Activated effector memory CD4-positive, alpha-beta T cell treated with anti-CD3 and anti-CD28 coated beads, Interleukin-2, amount 50 U/mL, for 16 hours (primary cell): ENCODE measurements at places on chromosomes 12 and 14.

GRCh38 chr12:92462049-92462448, 240.7 kb upstream of the PLEKHG7 start:
- no peak for DNase-seq

GRCh38 chr14:75249251-75249957, 29.2 kb upstream of the FOS start:
- peak; percentile 92 for DNase-seq

GRCh38 chr14:61805451-61805850, 43.2 kb downstream of the SNAPC1 start:
- DNase-seq = no peak

DNA sequence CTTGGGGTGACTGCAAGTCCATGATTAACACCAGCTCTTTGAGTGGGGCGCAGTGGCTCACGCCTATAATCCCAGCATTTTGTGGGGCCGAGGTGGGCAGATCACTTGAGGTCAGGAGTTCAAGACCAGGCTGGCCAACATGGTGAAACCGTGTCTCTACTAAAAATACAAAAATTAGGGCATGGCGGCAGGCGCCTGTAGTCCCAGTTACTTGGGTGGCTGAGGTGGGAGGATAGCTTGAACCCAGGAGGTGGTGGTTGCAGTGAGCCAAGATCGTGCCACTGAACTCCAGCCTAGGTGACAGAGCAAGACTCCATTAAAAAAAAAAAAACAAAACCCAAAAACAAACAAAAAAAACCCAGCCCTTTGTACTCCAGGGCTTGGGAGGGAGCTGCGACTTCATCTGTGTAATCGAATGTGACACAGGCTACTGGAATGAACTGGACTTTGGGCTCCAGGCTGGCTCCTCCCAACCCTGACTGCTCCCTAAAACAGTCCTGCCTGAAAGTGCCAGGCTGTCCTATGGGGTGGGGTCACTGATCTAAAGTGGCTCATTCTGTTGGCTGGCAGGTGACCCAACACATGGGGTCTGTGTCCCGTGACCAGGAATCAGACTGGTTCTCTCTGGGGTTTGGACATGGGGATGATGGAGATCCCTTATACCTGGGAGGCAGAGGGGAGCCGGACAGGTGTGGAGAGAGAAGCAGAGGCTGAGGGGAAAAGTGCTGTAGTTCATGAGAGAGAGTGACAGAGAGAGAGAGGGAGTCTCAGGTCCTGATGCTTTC, 9.3 kb upstream of the C12orf43 start:
- no peak for DNase-seq

GRCh38 chr12:123937707-123938591, 34.7 kb downstream of the CCDC92 start:
- DNase-seq = peak; percentile 70

GRCh38 chr12:29781705-29782266, 2.0 kb downstream of the TMTC1 start:
- DNase-seq = no peak

- DNase-seq = no peak
Observed at GRCh38 chr12:61781021-61781581, 479.1 kb upstream of the USP15 start.

DNA sequence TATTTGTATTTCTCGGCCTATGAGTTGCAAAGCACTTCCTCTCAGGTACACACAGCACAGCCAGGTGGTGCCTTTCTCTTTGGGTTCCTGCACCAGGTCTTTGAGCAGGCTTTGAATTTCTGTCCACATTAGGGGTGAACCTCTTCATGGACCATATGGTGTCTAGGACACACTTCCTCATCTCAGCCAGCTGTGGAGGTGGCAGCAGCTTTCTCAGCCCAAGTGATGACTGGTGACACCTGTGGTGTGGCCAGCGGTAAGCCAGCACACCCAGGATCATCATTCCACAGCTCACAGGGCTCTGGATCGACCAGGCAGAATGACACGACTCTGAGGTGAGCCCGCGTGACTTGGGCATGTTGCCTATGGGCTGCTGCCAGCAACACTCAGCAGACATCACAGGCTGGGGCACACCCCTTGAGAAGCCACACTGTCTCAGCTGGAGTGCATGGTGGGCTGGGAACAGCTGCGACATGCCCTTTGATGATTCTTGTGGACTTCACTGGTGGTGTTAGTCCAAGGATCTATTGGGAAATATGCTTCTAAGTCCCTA, 36.8 kb downstream of the SLC5A8 start:
- DNase-seq = no peak

DNA sequence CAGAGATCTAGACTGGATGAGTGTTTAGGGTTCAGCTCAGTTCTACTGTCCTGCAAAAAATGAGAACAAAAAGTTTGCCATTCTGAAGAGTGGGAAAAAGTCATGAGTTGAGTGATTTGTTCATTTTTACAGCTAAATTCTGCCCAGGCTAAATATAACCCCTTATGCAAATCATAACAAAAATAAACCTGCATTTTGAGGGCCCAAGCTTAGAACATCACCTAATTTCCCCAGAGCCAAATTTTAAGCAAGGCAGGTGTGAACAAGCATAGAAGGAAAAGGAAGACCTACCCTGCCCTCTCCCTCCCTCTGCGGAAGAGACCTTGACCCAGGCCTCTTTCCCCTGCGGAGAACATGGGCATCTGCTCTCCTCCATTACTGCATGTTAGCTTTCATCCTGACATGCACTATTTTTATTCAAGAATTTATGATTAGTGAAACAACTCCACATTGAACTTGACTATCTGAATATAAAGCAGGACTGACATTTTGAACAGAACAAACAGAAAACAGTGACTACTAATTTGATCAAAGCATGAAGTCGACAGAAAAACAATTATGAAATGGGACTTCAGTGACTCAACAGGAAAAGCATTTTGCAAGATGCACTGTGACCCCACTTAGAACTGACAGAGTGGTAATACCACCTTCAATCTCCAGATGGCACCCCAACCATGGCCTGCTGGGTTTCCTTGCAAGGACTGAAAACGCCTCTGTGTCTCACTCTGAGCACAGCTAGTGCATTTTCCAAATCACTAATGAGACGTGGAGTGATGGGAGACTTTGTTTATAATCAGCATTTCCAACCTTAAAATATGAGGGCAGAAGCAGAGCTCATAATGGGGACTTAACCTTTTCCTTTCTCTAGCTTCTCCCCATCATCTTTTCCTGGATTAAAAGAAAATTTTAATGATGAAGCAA, 30.9 kb upstream of the SELPLG start:
- peak; percentile 91 for DNase-seq

GRCh38 chr14:68212361-68212760, 392.8 kb downstream of the RAD51B start:
- no peak for DNase-seq

DNA sequence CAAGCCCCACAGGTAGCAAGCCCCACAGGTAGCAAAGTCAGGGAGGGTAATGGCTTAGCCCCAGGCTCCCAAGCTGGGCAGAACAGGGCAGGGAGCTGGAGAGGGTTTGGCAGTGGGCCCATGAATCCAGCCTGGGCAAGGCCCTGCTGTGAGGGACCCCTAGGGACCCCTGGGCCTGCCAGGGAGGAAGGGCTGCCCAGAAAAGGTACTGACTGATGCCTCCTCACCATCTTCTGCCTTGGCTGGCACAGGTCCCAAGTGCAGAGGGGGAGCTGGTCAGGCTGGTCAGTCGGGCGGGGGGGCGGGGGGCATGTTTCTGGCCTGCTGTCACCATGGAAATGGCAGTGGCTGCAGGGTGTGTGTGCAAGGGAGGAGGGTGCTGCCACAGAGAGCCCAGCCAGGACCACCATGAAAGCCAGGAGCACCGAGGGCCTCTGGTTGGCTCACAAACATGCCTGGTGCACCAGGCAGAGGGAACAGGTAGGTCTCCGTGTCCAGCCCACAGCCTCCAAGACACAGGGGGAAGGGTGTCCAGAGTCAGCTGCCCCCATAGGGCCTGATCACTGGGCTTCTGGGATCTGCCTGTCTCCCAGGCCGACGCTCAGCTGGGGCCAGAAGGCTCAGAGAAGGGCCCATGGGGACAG, 1.5 kb upstream of the CRIP2 start:
- DNase-seq = no peak

DNA sequence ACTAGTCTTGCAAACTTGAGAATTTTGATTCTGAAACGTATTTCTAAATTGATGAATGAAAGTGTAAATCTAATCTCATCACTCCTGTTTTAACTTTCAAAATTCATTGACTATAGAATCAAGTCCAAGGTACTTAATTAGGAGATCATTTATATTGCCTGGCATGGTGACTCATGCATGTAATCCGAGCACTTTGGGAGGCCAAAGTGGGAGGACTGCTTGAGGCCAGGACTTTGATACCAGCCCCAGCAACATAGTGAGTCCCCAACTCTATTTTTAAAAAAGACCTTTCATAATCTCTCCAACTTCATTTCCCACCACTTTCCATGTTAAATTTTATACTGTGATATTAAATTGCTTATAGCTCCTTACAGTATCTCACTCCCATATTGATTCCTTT, 3.0 kb upstream of the MIPOL1 start:
- no peak for DNase-seq

DNA sequence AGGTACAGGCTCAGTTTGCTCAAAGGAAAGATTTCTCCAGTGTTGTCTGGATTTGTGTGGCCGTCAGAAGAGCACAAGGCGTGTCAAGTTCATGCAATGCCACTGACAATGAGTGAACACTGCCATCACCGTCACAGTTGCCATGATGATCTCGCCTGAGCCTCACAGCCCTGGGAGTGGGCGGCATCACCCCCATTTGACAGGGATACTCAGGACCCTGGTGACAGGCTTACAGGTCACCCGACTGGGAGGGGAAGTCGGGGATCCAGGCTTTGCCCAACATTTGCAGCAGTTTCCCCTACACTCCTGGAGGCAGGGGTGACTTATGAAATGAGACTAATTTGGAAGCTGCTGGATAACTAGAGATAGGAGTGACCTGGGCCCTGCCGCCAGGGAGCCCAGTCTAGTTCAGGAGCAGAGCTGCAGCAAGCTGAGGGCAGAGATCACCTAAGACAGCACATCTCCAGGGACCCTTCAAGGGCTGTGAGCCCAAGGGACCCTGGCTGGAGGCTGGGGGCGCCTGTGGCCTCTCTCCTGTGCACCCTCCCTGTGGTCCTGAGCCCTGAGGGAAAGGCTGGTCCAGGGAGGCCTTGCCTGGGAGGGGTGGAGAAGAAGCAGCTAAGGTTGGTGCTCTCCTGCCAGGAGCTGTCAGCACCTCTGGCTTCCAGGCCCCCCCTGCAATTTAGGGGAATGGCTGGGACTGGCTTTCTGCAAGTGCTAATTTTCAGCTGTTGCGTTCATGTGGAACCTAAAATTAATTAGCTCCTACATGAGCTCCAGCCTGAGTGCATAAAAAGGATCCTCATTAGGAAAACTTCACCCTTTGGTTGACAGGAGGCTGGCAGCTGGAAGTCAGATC, 32.4 kb upstream of the BEGAIN start:
- DNase-seq = peak; percentile 50

GRCh38 chr12:6288235-6288634, 22.2 kb upstream of the PLEKHG6 start:
- no peak for DNase-seq
